ENCODE measurements at places on chromosomes 1 and 21.

DNA sequence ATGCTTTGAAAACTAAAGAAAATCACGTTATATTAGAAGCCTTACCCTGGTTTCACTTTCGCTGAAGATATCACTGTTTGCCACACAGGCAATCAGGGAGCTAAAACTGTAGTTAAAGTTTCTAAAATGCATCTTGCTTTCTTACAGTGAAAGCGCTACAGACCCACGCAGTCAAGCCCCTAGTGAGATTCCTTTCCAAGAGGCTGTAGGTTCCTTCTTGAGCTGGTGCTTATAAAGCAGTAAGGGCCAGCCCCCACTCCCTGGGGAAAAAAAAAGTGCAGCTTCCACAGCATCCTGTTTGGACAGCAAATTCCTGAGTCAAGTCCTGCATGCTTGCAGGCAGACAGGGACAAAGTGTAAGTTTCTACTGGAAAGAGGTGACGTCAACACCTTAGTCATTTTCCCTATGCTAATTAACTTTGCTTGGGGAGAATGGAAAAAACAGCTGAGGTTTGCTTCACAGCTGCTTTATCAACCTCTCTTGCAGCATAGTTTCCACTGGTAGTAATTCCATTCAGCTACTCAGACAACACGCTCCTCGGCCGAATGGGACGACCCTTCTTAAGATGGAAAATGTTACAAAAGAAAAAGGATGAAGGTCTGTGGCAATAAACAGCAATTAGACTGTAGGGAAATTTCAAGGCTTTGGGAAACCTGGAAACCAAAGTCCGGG, 14.7 kb upstream of the KCNE1 start:
- DNase-seq = peak; percentile 100

- DNase-seq = no peak
Measured at GRCh38 chr1:23254584-23254983, 37.3 kb upstream of the HTR1D start.

GRCh38 chr1:245285168-245285567, 130.4 kb downstream of the KIF26B start:
- DNase-seq = no peak

DNA sequence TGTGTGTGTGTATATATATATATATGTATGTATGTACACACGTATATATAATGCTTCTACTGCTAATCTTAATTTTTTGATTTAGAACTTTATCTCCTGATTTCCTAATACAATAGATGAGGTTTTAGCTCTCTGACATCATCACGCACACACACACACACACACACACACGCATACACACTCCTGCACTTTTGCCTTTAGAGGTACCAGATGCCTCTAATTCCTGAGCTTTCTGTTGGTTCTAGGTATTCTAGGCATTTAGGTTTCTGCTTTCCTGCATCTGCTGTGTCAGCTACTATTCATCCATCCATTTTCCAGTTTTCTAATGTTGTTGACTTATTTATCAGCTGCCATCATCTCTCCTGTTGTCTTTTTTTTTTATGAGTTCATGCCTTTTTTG, 348.3 kb downstream of the ASTN1 start:
- DNase-seq = no peak

Measured in choroid plexus epithelial cell (primary cell).